Right forelimb (tissue), 1 donor: ENCODE measurements at places on chromosomes 5 and 9.

DNA sequence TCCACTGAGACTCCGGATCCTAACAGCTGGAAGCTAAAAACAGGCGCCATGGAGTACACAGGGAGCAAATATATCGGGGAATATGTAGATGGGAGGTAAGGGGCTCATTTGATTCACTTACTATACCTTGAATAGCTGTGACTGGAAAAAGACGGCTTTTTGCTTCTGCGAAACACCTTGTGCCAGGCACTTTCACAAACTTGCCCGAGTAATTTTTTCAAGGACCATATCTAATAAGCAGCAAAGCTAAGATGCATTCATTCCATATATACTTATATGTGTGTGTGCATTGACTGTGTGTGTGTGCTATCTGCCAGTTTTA lies 178 bp downstream of the MORN5 start:
- DNase-seq = no peak

GRCh38 chr9:27337236-27337635 lies 40.3 kb upstream of the EQTN start:
- no peak for DNase-seq

DNA sequence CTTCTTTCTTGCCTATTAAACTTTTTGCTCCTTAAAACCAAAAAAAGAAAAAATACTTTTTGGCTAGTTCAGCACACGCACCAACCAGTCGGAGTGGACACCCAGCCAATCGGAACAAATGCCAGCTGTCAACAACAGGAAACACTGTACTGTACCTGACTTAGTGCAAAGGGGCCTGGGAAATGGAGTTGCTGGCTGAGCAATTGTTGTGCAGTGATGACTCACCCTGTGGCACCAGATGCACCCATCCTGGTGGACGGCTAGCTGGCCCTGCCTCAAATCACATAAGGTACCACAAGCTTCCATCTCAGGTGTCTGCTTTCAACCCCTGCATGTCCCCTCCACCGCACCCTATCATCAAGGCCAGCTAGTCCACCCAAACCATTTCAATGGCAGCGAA lies 20.9 kb downstream of the FOXE1 start:
- no peak for DNase-seq

- DNase-seq = no peak
Measured at GRCh38 chr5:103463261-103463660, 99.3 kb downstream of the NUDT12 start.

- DNase-seq = no peak
Measured at GRCh38 chr5:7659420-7659819, 191.5 kb downstream of the CFAP90 start.

DNA sequence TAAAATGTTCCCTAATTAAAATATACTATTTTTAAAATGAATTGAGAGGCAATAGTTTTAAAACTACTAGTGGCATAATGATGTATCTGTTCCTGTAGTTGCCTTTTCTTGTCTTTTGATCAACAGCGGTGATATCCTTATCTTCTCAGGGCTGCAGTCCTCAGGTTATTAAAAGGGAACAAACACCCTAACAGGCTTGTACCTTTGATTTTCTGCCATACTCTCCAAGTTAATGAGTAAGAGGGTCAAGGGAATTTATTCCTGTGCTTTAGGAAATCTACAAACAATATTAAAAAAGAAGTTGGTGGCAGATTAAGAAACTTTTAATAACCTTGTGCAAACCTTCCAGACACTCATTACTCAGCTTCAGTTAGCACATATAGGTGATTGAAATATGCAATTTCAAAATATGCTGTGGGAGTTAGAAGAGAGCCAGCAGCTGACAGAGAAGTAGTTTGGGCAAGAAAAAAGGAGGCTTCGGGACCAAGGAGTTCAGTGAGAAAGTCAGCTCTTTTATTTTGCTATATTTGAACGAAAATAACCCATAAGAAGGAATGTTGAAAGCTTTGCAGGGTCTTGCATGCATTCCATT lies 81.0 kb upstream of the TLE4 start:
- no peak for DNase-seq

GRCh38 chr9:107141967-107142366 lies 141.1 kb upstream of the RAD23B start:
- no peak for DNase-seq

GRCh38 chr9:135584934-135585333 lies 23.4 kb downstream of the PAEP start:
- no peak for DNase-seq

- DNase-seq = no peak
Measured at GRCh38 chr9:78900500-78900899, 603.6 kb downstream of the PSAT1 start.
